GM04503 (cell line): ENCODE measurements at places on chromosomes 2 and 18.

DNA sequence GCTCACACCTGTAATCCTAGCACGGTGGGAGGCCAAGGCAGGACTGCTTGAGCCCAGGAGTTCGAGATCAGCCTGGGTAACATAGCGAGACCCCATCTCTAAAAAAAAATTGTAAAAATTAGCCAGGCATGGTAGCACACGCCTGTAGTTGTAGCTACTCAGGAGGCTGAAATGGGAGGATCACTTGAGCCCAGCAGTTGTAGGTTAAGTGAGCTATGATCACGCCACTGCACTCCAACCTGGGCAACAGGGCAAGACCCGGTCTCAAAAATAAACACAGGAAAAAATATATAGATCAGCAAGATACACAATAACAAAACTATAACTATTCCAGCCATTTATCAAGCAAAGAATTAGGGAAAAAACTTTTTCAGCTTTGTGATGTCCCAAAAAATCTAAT lies 3.0 kb downstream of the SF3B1 start:
- no peak for DNase-seq

DNA sequence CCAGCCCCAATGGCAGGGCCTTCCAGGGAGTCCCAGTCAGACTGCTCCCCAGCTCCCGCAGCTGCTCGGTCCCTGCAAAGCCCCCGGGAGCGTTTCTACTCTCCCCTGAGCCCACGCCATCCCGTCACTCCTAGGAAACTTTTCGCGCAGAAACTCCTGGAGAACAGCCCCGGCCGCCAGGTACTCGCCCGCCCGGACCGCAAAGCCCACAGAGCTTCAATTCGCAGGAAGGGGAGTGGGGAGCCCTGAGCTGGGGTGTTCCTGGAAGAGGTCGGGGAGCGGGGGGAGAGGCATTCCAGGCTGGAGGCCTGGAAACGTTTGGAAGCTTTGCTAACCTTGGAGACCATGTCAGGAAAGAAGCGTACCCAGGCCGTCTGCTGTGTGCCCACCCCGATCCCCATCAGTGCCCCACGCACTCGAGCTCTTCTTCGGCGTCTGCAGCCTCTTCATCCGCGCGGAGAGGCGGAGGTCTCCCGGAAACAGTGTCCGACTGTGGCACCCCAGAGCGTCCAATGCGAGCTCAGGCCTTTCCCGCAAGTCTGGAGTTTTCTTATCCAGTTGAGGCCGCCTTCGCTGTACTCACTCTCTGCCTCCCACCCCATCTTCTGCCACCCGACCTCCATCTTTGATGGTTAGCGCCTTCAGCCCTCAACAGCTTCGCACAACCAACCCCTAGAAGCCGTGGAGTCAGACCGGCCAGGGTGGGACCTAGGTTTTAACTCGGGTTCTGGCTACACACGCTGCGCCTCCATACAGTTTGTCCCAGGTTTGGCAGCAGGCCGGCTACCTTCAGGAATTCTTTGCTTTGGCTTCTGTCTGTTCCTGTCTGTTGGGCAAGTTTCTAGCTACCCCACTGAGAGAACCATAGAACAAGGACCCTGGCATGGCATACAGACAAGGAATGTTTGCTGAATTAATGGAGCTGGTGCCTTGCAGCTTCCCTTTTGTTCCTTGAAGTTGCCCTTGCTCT lies 3.7 kb downstream of the PCGF1 start:
- no peak for DNase-seq

GRCh38 chr2:173149491-173149890 lies 73.8 kb downstream of the MAP3K20 start:
- no peak for DNase-seq

DNA sequence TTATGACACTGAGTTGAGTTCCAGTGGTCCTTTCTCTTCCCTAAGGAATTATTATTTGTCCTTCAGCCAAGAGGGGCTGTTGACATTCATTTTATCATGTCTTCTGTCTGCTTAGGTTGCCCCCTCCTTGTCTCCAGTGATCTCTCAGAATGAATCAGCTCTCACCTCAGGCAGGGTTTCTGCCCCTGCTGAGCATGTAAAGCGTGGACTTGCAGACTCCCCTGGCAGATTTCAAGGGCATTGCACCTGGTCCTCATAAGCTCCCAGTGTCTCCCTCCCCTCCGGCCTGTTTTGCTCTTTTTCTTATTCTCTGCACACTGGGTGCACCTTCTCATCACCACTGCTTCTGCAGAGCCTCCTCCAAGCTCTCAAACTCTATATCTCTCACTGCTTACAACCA lies 188.4 kb downstream of the KCNS3 start:
- DNase-seq, result no peak

GRCh38 chr2:8550937-8551621 lies 130.8 kb upstream of the ID2 start:
- DNase-seq, result no peak

- DNase-seq, result no peak
Observed at GRCh38 chr2:143071185-143071876, 57.9 kb upstream of the ARHGAP15 start.

DNA sequence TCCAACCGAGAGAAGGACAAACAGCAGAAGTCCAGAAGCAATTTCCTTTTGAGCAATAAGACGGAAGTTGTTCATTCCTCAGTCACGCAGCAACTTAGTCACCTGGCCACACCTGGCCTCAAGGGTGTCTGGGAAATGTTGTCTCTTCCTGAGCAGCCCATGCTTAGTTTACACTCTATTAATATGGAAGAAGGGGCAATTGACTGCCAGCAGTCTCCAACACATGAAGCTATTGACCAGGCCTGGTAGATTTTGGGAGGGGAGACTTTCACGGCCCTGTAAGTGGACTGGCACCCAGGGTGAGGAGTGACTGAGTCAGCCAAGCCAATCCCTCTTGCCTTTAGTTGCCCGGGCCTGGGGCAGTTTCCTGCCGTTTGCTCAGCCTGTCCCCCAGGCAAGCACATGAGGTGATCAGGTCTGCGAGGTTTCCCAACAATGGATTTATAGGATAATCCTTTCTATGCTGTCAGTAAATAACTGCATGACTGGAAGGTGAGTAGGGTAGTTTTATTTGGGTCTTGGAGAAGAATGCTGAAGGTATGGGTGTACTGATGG lies 43.8 kb upstream of the PPP4R1 start:
- DNase-seq, result no peak

GRCh38 chr18:38023871-38024270 lies 458.3 kb upstream of the CELF4 start:
- no peak for DNase-seq

- DNase-seq, result peak; percentile 58
Observed at GRCh38 chr18:59484561-59485328, 125.7 kb upstream of the LMAN1 start.

DNA sequence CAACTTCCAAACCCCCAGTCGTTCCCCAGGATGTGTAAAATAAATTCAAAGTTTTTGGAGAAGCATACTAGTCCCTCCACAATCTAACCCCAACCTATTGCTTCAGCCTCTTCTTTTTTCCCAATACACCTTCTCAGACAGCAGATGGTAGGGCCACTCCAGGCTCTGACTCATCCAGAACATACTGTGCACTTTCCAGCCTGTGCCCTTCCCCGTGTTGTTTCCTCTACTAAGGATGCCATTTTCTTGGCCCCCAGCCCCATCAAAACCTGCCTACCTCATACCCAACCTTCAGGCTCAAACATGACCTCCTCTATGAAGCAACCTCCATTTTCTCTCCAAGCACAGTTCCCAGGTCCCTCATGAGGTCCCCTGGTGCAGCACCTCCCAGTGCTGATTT lies 669.3 kb downstream of the BCL11A start:
- no peak for DNase-seq

DNA sequence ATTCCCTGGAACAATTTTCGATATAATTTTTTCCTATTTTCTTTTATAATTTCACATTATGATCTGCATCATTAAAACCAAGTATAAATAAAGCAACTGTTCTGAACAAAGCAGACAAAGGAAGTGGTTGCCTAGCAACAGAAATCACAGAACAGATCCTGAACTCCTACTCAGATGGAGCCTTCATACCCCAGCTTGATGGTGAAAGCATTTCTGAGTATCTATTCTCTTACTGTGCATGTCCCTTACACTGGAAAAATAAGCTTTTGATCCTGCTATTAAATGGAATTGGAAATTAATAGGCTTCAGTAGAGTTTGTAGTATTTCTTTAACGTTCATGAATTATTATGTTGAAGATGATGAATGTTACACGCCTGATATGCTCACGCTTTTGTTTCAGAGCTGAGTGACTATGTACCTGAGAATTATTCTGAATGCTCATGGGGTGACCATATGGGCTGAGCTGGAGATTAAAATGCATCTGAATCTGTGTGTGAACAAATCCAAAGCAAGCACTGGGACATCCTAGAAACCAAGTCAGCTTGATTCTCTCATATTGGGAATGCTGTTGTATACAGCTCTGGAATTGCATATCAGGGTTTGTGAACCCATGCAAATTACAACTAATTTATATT lies 254.0 kb downstream of the KCNJ3 start:
- DNase-seq, result no peak

GRCh38 chr2:9247177-9247576 lies 40.6 kb downstream of the ASAP2 start:
- no peak for DNase-seq

GRCh38 chr2:184520441-184520840 lies 77.9 kb upstream of the ZNF804A start:
- no peak for DNase-seq

DNA sequence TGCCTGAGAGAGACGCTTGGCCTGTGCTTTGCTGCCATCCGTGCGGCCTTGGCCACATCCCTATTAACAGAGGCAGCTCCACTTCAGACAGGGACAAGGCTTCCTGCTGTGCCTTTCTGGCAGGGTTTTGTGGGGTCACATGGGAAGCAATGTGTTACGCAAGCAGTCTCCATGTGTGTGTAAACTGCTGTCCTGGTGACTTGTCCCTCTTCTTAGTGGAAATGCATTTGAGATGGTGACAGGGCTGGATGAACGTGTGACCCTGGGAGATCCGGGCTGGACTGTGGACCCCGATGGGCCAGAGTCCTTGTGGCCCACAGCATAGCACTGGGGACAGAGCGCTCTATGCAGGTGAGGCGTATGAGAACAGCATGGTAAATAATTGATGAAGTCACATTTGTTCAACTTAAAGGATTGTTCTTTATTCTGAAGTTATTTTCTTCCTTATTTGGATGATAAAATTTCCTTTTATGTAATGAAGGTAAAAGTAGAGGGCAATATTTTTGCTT lies 23.2 kb downstream of the ASB1 start:
- no peak for DNase-seq

GRCh38 chr2:69779258-69780001 lies 37.5 kb downstream of the ANXA4 start:
- DNase-seq, result no peak

GRCh38 chr18:5841518-5841917 lies 53.8 kb downstream of the TMEM200C start:
- DNase-seq, result no peak

- DNase-seq, result no peak
Observed at GRCh38 chr2:142286618-142287017, 155.8 kb upstream of the LRP1B start.

- DNase-seq, result no peak
Observed at GRCh38 chr2:239715202-239715601, 309.9 kb downstream of the NDUFA10 start.

- DNase-seq, result no peak
Observed at GRCh38 chr2:219344751-219345430, 12.3 kb upstream of the RESP18 start.

GRCh38 chr2:134167015-134167414 lies 86.9 kb upstream of the MGAT5 start:
- DNase-seq, result no peak

DNA sequence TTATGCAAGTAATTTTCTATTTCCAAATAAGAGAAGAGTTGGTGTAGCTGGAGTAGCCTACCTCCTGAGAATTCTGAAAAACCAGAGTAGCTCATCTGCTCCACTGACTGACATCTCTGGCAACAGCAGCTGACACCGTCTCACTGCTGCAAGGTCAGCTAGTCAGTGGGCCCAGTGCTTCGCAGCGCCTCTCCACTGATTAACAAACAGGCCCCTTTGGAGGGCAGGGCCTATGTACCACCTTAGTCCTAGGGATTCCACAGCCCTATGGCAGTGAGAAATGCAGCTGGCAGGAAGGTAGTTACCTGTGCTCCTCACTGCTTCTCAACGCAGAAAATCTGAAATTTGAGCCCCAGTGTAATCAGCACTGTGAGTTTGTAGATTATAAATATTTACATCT lies 97.5 kb downstream of the DLGAP1 start:
- DNase-seq, result no peak

GRCh38 chr2:85811180-85812093 lies 57.6 kb downstream of the ATOH8 start:
- no peak for DNase-seq

DNA sequence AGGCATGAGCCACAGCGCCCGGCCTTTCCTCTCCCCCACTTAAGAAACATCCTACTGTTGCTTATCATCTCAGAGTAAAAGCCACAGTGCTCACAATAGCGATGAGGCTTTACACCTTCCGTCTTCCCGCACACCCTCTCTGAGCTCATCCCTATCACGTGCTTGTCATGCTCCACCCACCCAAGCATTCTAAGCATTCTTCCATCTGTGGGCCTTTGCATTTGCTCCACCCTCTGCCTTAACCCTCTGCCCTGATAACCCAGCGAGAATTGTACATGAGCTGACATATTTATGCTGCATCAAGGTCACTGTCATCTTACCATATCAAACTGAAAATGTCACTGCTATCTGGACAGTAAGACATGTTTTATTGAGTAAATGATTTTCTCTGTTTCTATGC lies 22.6 kb downstream of the FOXI3 start:
- no peak for DNase-seq

DNA sequence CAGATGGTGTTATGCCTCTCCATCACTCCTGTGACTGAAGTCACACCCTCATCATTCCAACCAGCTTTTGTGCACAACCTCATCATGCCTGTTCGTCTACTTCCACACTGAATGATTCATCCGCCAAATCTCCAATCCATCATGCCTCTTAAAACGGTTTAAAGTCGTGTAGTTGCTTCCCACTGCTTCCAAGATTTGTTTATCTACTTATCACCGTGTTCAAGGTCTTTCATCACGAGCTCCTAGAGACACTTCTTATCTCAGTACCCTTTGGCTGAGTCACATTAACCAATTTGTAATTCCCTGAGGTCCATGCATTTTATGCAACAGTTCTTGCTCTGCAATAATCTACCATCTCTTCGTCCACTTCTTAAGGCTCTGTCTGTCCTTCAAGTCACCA lies 592.3 kb upstream of the ID2 start:
- DNase-seq, result peak; percentile 32

- DNase-seq, result no peak
Observed at GRCh38 chr2:27191070-27191829, 20.6 kb upstream of the ATRAID start.

- peak; percentile 7 for DNase-seq
Observed at GRCh38 chr2:122706757-122707223, 951.3 kb downstream of the TSN start.

- DNase-seq, result no peak
Observed at GRCh38 chr18:67916097-67916496, 399.6 kb upstream of the DSEL start.

- DNase-seq, result no peak
Observed at GRCh38 chr2:70380621-70381020, 78.8 kb upstream of the FAM136A start.
